Activated CD8-positive, alpha-beta T cell treated with anti-CD3 and anti-CD28 coated beads for 36 hours (primary cell): ENCODE measurements at places on chromosomes 6 and 20. TPM values are rescaled to one million over a fixed set of nuclear protein-coding genes. Genes with fewer than 3 reads are reported as not detected.

The HEY2 gene
- not detected for total RNA-seq

The WFDC5 gene
- not detected for total RNA-seq

The VARS1 gene
- total RNA-seq, result 150 TPM

The RSPO3 gene
- total RNA-seq, result not detected

The CRIP3 gene
- total RNA-seq, result 2.2 TPM

The MYCT1 gene
- not detected for total RNA-seq

The GPLD1 gene
- total RNA-seq, result 0.51 TPM

DNA sequence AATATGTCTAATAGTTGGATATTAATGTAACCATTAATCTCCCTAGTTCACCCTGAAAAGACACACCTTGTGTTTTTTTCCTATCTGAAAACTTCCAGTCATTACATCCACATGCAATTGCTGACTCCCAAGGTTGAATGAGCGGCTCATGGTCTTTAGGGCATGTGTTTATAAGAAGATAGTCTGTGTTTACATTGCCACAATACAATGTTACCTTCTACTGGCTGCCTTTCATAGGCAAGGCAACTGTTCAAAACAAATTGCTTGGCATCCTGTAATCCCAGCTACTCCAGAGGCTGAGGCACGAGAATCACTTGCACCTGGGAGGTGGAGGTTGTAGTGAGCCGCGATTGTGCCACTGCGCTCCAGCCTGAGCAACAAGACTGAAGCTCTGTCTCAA lies 86.8 kb upstream of the SHLD1 start:
- DNase-seq, result no peak

DNA sequence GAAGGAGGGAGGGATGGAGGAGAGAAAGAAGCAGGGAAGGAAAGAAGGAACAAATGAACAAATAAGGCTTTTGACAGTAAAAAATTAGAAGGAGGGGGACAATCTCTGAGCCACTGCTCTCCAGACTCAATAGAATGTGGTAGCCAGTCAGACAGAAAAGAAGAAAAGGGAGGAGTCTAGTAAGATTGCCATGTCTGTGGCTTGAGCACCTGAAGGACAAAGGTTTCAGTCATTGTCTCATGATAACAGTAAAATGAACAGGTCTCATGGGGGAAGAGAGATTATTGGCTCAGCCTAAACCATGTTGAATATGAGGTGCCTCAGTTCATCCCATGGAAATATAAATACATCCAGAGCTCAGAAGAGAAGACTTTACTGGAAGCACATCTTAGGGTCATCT lies 14.0 kb upstream of the LOC128125822 start:
- DNase-seq, result no peak

DNA sequence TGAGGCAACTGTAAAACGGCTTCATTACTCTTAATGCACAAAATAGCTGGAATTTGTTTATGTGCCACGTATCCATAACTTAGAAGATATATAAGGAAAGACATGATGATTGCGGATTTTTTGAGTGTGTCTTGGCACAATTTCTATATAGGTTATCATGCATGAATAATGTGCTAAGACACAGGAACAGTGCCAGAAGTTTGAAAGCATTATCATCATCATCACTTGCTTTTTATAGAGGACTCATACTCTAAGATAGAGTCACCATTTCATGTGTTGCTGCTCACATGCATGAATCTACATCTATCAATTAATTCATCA lies 113.4 kb downstream of the ELOVL4 start:
- DNase-seq, result no peak

GRCh38 chr6:170253226-170253909 lies 37.5 kb downstream of the DLL1 start:
- no peak for DNase-seq

DNA sequence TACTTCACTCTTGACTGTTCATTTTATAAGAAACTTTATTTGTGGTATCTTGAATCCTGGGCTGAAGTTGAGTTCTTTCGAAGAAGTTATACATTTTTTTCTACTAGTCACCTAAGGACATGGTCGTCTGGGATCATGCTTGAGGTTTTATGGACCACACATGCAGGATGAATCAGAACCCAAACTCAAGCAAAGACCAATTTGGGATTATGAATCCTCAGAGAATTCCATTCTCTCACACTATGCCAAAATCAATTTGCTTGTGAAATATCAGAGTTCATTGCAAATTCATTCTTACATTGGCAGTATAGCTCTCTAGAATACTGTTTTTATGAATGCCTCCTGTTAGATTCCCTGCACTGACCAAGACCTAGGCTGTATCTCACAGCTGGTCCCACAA lies 114.3 kb upstream of the HDAC2 start:
- DNase-seq, result no peak

GRCh38 chr6:137874204-137875057 lies 7.4 kb downstream of the TNFAIP3 start:
- DNase-seq, result no peak

DNA sequence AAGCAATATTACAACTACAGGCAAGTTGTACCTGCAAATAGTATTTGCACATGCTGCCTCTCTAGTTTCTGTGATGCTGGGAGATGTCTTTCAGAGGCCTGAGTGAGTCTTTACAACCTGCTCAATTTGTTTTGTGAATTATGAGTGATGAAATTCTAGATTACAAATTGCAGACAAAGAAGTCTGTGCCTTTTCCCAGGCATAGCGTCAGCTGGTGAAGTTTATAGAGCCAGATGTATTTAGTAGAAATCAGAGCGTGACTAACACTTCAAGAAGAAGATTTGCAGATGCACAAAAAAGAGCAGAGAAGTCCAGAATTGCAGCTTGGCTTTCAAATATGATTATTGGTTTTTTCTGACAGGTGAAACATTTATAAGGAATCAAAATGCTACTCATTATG lies 289.9 kb downstream of the PLCB1 start:
- DNase-seq, result no peak

DNA sequence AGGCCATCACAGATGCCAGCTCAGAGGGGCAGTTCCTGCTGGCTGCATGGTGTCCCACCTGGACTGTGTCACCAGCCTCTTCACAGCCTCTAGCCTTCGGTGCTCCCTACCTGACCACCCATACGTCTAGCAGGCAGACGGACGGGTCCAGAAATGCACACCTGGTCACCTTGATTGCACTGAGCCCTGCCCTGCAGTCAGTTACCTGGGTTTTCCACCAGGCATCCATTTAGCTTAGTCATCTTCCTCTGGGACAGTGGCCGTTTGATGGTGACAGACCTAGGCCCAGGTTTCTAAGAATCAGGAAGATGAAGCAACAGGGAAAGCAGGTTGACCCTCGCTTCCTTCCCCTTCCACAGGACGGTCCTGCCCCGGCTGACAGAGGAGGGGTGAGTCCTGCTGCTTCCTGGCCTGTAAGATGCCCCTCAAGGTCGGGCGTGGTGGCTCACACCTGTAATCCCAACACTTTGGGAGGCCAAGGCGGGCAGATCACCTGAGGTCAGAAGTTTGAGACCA lies 9.8 kb upstream of the BPI start:
- DNase-seq, result no peak

DNA sequence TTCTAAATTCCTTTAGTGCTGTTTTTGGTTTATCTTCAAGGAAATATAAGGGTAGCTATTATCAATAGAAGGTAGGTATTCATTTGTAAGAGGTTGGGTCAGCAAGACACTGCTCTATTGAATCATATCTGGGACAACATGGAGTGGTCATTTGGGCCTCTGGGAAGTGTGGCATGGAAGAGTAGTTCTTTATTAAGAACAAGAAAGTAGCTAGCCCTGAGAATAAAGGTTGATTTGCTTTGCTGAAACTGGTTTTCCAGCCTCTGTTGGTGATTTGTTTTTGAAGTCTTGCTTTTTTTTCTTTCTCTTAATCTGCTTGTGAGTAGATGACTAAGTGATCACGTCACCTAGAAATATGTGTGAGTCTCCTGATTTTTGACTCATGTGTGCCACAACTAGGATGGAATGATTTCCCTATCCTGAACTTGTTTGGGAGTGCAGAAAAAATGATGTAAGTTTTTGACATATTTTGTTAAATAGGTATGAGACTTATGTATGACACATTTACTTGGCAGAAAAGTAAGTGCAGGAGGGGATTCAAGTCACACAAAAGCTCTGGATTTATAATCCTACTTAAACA lies 381.8 kb downstream of the CENPW start:
- DNase-seq, result no peak

DNA sequence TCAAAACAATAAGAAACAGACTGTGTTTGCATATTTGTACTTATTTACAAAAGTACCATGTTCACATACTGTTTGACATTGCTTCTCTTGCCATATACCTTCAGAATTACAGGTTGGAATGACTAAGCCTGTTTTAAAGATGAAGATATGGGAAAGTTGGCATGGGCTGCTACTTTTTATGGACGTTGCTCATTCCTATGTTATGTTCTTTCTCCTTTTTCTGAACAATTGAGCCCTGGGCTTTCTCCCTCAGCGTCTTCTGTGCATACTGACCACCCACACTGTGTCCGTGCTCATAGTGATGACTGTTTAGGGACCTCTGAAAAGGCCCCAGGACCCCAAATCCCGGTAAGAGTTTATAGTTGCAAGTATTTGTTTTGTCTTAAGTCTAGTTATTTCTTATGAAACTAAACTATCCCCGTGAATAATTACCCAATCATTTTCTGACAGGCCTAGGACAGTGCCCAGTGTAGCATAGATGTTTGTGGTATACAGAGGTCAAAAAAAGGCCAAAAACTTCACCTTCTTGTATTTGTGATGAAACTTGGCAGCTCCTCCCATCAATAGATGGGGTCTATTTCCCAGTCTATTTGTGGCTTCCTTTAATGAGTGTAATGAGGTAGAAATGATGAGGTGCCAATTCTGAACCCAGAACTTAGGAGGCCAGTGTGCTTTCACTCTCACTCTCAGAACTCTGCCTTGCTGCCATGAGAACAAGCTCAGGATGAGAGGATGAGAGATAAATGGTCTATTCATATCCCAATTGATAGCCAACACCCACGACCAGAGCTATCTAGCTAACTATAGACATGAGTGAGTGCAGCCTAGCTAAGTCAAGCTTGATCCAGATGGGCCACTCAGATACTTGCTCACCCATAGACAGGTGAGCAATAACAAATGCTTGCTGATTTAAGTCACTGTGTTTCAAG lies 40.9 kb downstream of the GSTA4 start:
- no peak for DNase-seq

DNA sequence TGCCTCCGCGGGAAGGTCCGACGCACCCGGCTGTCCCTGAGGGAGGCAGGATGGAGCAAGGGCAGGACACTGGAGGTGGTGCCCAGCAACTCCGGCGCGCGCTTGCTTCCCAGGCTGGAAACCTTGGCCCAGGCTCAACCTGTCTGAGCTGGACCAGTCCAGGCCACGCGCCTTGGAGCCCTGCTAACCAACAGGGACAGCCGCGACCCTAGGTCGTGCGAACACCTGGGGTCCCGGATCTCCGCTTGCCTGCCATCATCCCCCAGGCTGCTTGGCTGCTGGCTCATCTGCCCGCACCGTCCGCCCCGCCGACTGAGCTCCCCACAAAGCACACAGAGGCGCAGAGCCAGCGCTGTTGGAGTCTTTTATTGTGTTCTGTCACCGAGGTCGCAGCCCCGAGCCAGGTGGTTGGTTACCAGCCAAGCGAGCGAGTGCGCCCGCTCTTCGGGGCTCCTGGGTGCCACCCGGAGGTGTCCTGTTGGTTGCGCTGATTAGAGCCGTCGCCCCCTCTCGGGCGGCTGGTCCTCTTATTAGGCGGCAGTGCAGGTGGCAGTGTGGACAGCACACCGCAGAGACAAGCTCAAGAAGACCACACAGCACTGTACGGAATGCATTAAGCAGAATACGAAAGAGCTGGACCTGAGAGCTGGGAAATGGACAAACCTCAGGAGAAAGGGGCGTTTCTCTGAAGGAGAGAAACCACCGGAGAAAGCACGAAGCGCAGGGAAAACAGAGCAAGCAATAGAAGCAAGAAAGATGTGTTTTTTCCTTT lies 3.8 kb downstream of the COL12A1 start:
- peak; percentile 23 for DNase-seq

DNA sequence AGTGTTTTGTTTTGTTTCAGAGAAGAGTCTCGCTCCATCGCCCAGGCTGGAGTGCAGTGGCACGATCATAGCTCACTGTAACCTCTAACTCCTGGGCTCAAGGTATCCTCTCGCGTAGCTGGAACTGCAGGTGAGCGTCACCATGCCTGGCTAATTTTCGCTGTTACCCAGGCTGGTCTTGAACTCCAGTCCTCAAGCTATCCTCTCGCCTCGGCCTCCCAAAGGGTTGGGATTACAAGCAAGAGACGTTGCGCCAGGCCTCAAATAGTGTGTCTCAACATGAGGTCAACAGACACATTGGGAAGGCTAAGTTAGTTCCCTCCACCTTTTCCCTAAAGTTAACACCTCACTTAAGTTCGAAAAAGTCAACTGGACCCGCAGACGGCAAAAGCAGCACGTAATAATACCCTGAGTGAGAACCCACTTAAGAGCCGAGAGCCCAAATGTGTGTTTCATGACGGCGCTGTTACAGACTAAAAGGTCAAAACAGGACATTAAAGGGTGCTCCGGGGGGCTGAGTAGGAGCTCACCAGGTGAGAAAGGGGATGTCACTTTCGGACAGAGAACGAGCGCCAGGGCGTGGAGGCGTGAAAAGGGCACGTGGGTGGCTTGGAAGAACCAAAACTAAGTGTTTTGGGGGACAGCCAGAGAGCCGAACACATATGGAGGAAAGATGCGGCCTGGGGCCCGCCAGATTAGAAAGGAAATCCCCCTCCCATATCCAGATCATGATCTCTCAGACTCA lies 499 bp downstream of the TTI1 start:
- peak; percentile 84 for DNase-seq

DNA sequence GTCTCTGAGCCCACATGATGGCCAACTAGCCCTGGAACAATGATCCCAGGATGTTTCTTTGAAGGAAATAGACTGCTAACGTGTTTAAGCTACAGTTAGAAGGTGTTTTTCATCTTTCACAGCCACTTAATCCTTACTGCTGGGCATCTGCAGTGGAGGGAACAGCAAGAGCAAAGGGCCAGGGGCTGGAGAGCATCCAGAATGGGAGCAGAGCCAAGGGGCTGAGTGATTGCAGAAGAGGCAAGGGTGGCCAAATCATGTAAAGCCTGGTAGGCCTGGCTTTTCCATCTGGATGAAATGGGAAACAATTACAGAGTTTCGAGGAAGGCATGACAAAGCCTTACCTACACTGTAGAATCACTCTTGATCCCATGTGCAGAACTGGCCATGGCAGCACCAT lies 18.7 kb upstream of the LAMP5 start:
- DNase-seq, result no peak

DNA sequence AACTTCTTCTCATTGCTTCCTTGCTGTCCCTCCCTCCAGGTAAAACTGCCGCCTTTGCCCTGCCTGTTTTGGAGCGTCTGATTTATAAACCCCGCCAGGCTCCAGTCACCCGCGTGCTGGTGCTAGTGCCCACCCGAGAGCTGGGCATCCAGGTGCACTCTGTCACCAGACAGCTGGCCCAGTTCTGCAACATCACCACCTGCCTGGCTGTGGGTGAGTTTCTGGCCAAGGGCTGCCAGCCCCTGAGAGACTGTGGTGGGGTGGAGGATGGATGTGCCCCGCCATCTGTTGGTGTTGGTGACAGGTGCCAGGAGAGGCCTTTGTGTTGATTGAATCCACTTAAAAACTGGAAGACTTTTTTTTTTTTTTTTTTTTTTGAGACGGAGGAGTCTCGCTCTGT lies 9.5 kb downstream of the DDX27 start:
- DNase-seq, result no peak

GRCh38 chr6:1325461-1326309 lies 13.8 kb downstream of the FOXQ1 start:
- no peak for DNase-seq
